Activated CD4-positive, alpha-beta T cell treated with anti-CD3 and anti-CD28 coated beads for 4 hours (primary cell): ENCODE measurements at places on chromosomes 5 and 9.

DNA sequence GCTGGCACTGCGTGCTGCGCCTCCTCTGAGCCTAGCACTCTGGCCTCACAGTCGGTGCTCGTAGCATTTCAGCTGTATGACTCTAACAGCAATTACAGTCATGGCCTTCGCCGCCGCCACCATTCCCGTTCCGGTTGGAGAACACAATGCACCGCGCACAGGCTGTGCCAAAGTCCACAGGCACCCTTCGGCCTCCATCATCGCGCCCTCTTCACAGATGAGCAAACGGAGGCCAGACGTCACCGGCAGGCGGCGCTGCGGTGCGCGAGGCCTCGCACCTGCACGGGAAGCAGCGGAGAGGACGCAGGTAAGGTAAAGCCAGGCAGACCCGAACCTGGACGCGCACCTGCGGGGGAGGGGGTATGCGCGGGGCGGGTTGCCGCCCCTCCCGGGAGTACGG lies 128.9 kb downstream of the BARX1 start:
- DNase-seq, result peak; percentile 41

DNA sequence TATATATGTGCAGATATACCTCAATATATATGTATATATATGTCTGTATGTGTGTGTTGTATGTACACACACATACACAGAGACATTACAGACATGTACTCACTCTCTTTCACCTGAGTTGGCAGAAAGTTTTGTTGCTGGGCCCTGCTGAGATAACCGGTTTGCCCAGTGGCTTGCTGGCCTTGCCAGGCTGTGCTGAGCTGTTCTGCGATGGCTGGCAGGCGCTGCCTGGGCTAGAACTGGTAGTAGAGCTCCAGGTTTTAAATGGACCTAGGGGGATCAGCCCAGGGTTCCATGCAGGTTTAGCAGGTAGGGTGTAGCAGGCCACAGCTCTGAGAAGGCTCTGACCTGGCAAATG lies 394.3 kb downstream of the GADD45G start:
- DNase-seq, result no peak

- DNase-seq, result no peak
These were observed 203.9 kb downstream of the PCSK1 start for GRCh38 chr5:96229188-96229587.

DNA sequence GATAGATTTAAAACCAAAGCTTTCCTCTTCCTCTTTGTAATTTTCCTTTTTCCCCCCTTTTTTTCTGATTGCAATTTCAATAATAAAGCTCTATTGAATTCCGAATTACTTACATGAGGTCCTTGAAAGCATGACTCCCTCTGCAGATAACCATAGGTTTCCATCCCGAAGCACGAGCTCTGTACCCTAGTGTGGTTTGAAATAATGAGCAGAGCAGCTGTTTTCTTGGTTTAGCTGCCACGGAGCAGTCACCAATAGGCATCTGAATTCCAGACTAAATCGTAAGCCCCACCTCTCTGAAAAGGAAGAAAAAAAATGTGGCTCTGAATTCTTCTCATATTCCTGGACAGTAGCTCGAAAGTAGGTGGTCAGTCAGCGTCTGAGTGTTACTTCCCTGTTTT lies 18.5 kb upstream of the GNE start:
- no peak for DNase-seq

DNA sequence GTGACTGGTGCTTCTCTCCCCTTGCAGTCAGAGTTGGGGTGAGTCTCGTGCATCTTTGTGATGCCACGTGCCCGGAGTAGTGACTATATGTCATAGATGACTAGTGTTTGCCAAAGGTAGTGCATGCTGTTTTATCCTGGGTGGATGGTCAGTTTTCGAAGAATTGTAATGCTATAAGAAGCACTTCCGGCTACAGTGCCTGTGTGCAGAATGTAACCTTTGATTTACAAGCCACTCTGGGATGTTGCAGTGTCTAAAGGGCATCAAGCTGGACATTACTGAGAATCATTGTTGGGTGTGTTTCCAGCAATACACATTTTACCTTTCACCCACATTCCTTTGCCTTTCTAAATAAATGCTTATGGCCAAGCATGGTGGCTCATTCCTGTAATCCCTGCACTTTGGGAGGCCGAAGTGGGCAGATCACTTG lies 16.7 kb downstream of the MVB12B start:
- DNase-seq, result no peak

DNA sequence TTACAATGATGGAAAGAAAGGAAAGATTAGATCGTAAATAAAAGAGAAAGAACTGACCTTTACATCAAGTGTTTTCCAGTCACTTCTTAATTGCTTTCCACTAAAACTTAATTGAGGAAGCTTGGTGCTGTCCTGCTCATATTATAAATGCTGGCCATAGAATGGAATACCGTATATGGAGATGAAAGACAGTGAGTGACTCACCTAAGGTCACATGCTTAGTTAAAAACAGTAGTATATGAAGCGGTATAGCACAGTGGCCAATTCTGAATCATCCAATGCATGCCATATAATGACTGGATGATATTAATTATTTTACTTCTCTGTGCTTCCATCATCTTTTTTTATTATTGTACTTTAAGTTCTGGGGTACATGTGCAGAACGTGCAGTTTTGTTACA lies 482.4 kb upstream of the SGCD start:
- DNase-seq, result no peak

DNA sequence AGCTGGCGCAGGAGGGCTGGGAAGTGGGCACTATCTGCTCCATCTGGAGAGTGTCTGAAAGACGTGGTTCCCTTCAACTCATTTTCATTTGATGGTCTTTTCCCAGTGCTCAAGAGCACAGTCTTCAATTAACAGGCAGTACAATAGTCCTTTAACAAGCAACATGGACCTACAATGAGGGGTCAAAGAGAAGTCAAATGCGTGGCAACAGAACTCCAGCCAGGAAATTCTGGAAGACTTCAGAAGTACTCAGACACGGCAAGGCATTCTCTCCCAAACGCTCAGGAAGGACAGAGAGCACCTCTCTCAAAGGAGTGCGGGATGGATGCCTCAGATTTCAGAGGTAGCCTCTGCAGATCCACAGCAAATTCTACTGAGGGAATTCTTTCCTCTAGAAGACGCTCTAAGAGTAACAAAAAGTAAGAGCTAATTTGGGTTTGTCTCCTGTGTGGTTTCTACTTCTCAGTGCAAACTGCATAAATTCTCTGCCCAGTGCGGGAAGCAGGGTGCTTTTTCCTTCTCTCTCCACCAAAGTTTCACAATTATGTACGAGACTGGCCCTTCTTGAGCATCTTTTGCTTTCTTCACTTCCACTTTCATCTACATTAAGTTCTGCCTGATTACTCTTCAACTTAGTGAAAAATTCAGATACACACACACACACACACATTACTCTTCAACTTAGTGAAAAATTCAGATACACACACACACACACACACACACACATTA lies 56.4 kb downstream of the LHFPL2 start:
- no peak for DNase-seq

DNA sequence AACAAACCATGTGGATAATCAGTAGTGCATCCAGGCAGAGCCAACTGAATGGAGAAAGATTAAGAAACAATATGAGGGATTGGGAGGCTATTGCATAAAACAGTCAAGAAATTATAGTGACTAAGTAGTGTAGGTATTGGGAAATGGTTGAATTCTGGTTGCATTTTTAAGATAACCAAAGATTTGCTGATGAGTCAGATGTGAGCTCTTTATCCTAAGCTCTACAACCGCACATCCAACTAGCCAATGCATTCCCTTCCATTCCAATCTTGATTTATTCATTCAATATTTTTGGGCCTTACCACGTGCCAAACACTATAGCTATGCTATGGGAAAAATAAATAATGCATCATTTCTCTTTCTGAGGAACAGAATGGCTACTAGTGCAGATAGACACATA lies 524.5 kb upstream of the RGMB start:
- DNase-seq, result no peak

DNA sequence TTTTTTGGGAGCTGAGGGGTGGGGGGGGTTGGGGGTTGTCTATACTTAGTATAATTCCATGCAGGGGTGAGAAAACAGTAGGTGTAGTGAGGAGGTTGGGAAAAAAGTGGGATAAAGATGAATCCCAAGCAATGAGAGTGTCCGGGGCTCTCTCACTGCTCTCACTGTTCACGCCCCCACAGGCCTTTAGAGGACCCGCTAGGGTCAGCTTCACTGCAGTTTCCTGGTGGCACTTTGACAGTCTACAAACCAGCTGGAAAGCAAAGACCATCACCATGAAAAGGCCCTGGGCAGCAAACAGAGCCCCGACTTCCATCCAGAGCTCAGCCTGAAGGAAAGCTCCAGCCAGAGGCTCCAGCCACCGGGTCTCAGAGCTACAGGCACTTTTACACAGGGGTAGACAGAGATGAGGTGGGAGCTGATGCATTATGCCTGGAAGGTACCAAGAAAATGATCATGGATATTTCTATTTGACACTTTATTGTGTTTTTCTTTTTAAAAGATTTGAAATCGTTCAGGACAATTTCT lies 355.1 kb downstream of the ADAMTS6 start:
- DNase-seq, result no peak

DNA sequence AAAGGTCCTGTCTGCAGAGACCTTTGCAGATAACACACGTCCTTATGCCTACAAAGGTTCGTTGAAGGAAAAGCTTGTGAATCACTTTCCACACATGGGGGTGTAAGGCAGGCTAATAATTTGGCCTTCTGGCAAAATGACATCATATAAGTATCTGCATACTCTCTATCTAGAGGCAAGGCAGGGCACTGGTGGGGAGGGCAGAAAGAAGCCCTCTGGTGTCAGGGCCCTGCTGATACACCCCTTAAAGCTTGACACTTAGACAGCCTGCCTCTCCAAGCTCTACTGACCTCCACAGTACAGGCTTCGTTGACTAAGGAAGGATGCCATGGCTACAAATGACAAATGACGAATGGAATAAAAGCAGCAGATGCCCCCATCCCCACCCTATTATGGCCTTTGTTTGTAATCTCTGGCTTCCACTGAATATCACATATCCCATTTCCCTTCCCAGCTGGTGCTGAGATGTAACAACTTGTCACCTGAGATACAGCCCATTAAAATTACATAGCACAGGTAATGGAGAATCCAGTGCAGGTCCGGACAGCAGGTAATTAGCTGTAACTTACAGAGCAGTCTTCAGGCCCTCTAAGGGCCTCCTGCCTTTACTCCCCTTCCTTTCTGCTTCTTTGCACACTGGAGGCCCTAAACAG lies 76.9 kb upstream of the IFNK start:
- no peak for DNase-seq
